ENCODE measurements at places on chromosomes 13 and 19. TPM values are rescaled to one million over a fixed set of nuclear protein-coding genes. Genes with fewer than 3 reads are reported as not detected.
A peak's percentile ranks its signal among the peaks of the same experiment; 100 is the strongest.

DNA sequence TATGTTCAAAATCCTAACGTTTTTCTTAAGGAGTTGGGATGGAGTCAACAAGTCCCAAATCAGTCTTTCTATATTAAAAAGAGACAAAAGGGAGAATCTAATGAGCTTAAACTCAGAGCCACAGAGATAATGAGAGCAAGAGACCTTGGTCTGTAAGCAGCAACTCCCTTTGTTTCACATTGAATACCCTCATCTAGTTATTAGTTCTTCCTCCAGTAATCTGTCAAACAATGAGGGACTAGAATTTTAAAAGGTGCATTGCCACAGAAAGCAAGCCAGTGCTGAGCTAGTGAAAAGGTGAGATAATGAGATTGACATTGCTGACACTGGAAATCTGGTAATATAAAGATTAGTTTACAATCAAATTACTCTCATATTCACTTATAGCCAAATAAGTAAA, 718.6 kb downstream of the DACH1 start:
- DNase-seq: no peak

- no peak for DNase-seq
These were observed 10.6 kb downstream of the FUT6 start for GRCh38 chr19:5828661-5829566.

GRCh38 chr13:113670541-113670940, 3.5 kb downstream of the GRK1 start:
- DNase-seq: no peak

DNA sequence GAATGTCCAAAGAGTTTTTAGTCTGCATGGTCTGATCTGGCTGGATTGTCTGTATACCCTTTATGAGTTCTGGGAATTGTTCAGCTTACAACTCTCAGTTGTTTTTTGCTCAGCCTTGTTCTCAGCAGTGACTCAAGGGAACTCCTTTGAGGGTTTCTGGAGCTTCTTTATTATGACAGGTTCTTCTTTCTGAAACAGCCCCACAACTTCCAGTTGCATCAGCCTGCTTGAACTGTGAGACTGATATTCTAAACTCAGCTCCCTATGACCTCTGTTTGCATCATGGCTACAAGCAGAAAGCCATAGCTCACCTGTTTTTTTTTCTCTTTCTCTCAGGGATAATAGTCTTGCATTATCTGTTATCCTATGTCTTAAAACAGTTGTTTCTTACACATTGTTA, 85.0 kb downstream of the TDRD3 start:
- no peak for DNase-seq

DNA sequence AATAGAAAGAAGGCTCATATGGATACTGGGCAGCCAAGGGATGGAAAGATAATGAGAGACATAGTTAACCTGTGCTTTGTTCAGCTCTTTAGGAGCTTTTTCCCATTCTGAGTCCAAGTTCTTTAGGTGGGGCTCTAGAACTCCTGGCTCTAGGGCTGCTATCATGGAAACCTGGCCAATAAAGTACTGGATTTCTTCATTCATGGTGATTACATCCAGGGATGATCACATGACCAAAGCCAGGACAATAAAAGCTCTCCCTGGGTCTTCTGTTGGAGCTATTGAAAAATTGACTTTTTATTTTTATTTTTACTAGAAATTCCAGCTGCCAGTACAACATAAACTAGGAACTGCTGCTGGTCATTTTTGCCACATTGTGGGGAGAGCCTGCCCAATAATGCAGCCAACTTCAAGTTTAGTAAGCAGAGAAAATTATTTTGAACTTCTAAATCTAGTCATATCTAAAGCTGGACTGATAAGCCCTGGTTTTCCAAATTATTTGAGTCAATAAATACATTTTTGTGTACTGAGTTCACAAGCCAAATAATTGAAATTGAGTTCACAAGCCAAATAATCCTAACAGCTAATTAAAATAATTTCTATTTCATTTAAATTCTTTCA, 224.9 kb upstream of the STARD13 start:
- no peak for DNase-seq

DNA sequence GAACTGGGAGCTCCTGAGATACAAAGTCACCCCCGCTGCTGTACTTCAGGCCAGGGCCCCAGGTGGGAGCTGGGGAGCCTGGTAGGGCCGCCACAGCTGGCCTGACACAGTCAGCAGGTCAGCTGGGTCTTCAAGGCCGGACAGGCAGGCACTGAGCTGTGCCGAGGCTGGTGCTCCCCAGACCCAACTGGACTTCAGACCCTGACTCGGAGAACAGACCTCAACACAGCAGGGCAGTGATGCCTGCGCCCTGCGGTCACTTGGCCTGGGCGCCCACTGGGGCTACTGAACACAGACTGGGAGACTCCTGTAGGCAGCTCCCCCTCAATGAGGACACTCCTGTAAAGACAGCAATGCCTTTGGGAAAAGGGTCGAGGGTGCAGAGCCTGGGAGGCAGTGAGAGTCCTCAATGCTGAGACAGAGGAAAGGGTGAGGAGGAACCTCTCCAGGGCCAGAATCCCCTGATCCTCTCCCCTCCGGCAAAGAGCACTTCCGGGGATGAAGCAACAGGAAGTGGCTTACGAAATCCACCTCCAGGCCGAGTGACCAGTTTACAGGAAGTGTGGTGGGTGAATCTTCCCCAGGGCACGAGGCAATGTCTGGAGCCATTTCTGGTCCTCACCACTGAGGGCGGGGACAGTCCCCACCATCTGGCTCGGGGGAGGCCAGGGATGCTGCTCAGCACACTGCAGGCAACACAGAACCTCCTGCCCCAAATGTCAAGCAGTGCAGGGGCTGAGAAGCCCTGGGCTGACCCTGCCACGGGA, 40.8 kb upstream of the ISYNA1 start:
- peak; percentile 77 for DNase-seq

GRCh38 chr13:23644126-23644419, 73.9 kb downstream of the TNFRSF19 start:
- no peak for DNase-seq

DNA sequence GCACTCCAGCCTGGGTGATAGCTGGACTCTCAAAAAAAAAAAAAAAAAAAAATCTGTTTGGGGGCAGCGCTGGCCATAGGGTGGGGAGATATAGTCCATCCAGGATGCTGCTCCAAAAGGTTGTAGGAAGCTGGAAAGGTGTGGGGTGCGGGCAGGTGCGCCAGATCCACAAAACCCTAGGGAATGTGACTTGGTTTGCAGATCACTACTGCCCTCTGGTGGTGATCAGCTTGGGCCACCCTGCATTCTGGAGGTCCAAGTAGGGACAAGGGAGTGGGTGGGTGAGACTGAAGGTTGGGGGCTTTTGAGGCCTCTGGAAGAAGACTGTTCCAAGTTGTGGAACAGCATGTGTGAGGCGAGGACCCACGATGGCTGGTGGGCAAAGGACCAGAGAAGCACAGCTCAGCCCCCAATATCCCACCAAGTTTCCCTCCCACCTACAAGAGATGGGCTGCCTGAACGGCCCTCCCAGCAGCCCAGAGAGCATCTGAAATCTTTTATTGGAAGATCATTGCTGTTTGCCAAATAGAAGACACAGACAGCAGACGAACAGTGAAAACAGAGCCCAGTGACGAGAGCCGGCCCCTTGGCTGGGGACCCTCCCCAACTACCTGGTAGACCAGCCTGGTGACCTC, 10.4 kb upstream of the TYK2 start:
- peak; percentile 65 for DNase-seq

DNA sequence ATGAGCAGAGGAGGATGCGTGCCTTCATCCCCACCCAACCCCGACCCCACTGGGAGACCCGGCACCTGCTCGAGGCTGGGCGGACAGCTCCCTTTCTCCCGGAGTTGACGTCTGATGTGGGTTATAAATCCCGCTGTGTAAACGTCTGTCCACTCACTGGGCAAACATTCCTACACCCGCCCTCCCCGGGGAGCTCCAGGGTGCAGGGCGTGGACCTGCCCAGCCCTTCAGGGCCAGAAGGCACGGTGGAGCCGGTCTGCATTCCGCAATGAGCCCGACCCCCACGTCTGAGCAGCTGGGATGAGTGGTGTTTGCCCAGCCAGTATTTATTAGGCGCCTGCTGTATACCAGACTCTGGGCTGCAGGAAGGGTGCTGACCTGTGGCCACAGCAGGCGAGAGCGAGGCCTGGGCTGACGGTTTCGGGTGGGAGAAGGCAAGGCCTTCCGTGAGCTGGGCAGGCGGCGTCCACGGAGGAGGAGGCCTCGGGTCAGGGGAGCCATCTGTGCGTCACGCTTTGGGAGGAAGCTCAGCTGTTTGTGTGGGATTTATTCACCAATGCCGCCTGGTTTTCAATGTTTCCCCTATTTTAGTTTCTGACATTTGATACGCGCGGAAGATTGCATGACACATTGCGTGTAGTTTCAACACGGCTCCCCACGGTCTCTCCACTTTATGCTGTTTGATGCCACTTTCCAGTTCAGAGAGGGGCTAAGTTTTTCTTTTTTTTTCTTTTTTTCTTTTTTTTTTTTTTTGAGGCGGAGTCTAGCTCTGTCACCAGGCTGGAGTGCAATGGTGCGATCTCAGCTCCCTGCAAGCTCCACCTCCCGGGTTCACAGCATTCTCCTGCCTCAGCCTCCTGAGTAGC, 2.0 kb downstream of the MISP start:
- DNase-seq: peak; percentile 92

DNA sequence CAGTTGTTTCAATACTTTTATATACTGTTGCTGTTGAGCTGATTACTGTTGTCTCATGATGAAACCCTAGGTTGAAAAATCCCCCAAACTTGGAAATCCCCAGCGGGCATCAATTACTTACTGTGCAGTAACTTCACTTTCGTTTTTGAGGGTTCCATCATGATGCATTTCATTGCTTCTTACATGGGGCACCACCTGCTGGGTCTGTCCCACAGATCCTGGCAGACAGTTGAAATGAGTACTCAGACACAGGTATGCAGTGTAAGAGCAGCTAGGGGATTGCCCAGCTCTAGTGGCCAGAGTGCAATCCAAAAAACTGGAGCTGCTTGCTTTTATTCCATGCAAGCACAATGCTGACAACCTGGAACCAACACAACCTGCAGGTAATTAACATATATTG, 132.5 kb upstream of the ZNF91 start:
- DNase-seq: no peak

DNA sequence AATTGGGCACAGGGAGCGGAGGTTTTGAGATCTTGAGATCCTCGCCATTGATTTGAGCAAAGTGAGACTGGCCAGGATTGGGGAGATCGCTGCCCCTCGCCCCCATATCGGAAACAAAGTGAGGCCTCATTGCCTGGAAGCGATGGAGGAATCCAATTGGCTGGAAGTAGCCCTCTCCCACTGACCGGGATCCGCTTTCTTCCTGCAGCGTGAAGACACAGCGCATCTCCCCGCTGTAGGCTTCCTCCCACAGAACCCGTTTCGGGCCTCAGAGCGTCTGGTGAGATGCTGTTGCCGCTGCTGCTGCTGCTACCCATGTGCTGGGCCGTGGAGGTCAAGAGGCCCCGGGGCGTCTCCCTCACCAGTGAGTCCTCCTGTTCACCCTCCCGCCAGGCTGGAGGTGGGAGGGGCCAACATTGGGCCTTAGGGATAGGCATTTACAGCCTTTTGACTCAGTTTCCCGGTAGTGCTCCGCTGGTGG, 438 bp downstream of the PRKCSH start:
- DNase-seq: peak; percentile 13

DNA sequence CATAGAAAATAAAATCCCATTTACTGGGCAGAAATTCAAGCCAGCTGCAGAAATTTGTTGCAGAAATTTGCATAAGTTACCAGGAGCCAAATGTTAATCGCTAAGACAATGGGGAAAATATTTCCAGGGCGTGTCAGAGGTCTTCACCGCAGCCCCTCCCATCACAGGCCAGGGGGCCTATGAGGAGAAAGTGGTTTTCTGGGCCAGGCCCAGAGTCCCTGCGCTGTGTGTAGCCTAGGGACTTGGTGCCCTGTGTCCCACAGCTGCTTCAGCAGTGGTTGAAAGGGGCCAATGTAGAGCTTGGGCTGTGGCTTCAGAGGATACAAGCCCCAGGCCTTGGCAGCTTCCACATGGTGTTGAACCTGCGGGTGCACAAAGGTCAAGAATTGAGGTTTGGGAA, 278.9 kb upstream of the PCDH9 start:
- DNase-seq: no peak

- no peak for DNase-seq
These were observed 59.3 kb downstream of the PEPD start for GRCh38 chr19:33462112-33462791.

GRCh38 chr13:79722885-79723445, 242.0 kb downstream of the NDFIP2 start:
- DNase-seq: no peak

DNA sequence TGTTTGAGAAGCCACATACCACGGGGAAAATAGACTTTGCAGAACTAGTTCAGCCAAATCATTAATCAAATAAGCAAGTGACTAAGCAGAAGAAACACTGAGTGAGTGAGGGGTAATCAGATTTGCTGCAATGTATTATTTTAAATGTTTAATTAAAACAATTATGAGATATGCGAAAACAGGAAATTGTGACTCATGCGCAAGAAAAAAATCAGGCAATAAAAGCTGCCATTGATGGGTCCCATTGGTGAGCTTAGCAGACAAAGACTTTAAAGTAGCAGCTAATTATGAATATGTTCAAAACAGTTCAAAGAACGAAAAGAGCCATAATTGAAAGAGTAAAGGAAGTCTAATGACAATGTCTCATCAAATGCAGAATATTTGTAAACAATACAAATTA, 644.1 kb downstream of the GPC5 start:
- no peak for DNase-seq

C2CD4C gene
- 0.26 TPM for total RNA-seq

SLC25A41 gene
- not detected for total RNA-seq

COL5A3 gene
- total RNA-seq: 0.51 TPM

TEX101 gene
- not detected for total RNA-seq

ZNF728 gene
- not detected for total RNA-seq

HCST gene
- total RNA-seq: not detected

PLIN5 gene
- not detected for total RNA-seq

PLPPR3 gene
- total RNA-seq: not detected

CD33 gene
- not detected for total RNA-seq

MAMSTR gene
- 0.13 TPM for total RNA-seq
